ENCODE measurements at places on chromosomes 2 and 18. TPM values are rescaled to one million over a fixed set of nuclear protein-coding genes. Genes with fewer than 3 reads are reported as not detected.
A peak's percentile ranks its signal among the peaks of the same experiment; 100 is the strongest.

The UGT1A5 gene
- not detected for total RNA-seq

The DARS1 gene
- total RNA-seq = 144 TPM

- DNase-seq = no peak
Observed at GRCh38 chr2:195270466-195271039, 386.5 kb upstream of the SLC39A10 start.

DNA sequence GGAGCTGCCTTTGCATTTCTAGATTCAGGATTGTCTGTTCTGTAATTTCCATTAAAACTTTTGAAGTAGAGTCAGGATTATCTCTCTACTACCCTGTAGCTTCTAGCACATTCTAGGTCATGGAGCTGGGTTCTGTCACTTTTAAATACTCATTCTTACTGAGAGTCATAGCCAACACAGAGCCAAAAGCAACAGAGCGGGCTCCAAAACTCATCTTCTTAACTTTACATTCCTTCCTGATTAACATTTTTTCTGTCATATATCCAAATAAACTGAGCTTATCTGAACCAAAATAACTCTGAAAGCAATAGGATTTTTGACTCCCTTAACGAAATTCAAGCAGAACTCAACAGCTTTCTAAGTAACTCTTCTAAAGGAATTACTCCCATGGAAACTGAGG lies 12.9 kb downstream of the PREPL start:
- peak; percentile 86 for DNase-seq

- DNase-seq = peak; percentile 77
Observed at GRCh38 chr2:164841719-164842623, at the start of gene COBLL1. COBLL1 (minus strand) TSS chr2:164841823; CDS start chr2:164841196, 627 bp downstream.

Measured in GM23248 (cell line).